ENCODE measurements at places on chromosomes 11 and 22. TPM values are rescaled to one million over a fixed set of nuclear protein-coding genes. Genes with fewer than 3 reads are reported as not detected.

DNA sequence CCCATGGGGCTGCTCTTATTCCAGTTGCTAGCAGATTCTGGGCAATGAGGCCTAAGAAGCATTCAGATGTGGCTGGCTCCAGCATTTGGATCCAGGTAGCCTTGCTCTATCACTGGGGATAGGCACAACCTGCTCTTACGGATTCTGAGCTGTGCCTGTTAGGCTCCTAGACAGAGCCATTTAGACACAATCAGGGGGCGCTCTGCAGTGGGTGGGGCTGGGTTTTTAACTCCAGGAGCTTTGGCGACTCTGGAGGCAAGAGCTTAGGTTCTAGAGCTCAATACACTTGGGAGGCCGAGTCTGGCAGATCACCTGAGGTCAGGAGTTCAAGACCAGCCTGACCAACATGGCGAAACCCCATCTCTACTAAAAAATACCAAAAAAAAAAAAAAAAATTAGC lies 32.0 kb downstream of the KCNC1 start:
- no peak for DNase-seq

DNA sequence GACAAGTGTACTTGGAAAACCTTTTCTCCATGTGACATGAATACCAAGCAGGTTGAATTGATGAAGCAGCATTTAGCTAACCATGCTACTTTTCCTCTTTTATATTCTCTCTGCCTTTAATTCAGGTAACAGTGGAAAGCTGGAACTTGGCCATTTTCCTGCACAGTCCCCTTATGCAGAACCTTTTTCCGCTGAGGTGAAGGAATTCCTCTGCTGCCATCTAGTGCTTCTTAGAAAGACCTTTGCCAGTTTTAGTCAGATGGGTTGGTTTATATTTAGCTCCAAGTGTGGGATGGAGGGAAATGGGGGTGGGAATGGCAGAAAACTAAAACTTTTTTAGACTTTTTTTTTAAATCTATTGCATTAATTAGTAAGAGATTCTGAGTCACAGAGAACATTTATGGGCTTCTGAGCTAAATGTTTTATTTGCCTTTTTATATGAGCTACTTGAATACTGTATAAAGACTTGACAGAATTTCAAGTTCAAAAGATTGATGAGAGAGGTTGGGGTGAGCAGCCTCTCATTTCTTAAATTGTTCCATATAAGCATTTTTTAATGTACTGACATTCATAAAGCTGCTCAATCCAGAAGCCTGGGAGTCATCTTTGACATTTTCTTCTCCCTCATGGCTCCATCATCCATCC lies 153.9 kb upstream of the ZC3H12C start:
- DNase-seq: peak; percentile 79

DNA sequence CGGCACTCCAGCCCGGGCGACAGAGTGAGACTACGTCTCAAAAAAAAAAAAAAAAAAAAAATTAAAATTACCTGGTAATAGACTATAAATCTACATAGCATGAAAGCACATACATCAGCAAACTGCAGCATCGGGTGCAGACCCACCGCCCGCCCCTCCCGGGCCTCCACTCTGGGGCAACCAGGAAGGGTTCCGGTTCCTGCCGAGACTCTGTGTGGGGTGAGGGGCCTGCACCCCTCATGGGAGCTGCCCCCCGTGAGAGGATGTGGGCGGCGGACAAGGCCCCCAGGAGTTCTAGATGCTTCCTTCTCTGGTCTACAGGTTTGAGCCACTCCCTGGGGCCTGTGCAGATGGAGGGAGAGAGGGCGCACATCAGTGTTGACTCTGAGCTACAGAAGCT lies 9.1 kb downstream of the DRD4 start:
- no peak for DNase-seq

TTC36 gene
- total RNA-seq: 0.79 TPM

PIWIL4 gene
- 6.2 TPM for total RNA-seq

DNA sequence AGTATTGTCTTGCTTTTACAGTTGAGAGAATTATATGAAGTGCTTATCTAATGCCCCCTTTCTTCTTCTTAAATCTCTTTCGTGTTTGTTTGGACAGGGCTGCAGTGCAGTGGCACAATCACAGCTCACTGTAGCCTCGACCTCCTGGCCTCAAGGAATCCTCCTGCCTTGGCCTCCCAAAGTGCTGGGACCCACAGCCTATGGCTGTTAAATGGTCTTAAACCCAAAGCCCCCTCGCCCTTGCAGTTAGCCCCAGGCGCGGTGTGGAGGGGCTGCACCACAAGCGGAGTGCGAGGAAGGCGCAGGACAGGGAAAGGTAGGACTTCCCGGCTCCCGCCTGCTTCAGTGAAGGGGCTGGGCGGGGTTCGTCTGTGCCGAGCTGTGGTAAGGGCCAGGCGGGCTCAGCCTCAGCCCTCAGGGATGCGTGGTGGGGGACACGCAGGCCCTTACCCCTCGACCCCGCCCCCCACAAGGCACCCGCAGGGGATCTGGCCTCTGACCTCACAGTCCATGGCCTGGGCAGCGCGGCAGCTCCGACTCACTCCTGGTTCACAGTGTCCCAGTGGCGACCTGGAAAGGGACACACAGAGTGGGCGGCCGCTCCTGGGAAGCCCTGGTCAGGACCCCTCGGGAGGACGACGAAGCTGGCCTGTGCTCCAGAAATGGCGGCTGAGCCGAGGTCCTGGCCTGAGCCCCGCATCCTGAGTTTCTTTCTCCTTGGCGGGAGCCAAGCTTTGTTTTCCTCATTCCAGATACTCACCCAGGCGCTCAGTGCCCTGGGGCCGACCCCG lies 24.5 kb downstream of the BID start:
- DNase-seq: no peak

All from skin of body (tissue), 3 donors.